Panc1 (cell line): ENCODE measurements at places on chromosomes 11 and 22. TPM values are rescaled to one million over a fixed set of nuclear protein-coding genes. Genes with fewer than 3 reads are reported as not detected.

DNA sequence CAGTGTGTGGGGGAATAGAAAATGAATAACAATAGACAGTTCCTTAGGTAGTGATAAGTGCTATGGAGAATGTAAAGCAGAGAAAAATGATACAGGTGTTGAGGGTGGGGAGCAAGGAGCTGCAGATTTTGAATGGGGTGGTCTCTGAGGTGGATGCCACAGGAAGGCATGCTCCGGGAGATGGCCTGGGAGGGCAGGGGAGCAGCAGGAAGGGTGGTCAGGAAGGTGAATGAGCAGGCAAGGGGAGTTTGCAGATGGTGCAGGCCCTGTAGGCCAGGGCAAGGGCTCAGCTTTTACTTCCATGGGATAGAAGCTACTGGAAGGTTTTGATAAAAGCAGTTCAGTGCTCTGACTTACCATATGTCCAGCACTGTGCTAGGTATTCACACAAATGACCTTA, 44.8 kb downstream of the FDX1 start:
- DNase-seq, result no peak

DNA sequence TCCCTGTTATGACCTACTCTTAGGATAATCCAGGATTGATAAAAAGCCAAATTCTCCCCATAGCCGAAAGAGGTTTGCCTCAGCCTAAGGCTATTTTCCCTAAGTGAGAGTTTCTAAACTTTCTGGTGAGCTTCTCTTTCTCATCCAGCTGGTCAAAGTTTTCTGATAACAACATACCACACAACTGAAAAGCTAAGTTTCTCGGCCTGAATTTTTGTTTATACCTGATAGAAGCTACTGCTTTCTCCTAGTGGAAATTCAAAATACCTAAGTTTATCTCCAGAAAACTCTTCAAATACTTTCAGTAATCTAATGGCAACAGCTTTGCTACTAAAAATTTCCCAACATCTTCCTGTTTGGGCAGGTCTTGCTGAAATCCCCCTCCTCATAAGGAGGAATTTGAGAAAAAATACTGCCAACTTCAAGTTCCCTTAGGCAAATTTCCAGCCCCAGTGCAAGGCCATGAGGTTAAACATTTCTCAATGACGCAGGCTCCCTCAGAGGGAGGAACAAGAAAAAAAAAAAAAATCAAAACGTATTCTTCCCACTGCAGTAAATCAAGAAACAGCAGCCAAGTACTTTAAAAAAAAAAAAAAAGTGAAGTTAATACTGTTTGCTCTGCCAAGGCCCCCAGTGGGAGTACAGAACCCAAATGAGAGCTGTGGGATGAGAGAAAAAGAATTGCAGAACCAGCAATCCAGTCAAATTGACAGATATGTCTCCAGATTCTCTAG, 127.0 kb downstream of the MRTFA start:
- DNase-seq, result no peak

GRCh38 chr11:13003736-13004493, 5.2 kb upstream of the RASSF10 start:
- no peak for DNase-seq

DNA sequence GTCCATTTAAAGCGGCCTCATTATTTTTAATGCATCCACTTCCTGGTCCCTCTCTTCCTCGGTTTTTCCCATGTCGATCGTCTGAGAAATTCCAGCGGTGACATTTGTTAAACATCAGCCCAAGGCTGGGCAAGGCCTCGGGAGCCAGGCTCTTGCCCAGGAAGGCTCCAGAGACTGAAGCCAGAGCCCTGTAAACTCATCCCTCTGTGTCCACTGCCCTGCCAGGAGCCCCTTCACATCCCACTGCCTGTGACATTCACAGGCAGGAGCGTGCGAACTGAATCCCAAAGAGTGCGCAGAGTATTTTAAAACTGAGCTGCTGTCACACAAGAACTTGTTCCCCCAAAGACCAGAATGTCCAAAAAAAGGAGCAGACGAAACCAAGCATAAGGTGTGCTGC, 56.5 kb upstream of the ANO1 start:
- DNase-seq, result no peak

DNA sequence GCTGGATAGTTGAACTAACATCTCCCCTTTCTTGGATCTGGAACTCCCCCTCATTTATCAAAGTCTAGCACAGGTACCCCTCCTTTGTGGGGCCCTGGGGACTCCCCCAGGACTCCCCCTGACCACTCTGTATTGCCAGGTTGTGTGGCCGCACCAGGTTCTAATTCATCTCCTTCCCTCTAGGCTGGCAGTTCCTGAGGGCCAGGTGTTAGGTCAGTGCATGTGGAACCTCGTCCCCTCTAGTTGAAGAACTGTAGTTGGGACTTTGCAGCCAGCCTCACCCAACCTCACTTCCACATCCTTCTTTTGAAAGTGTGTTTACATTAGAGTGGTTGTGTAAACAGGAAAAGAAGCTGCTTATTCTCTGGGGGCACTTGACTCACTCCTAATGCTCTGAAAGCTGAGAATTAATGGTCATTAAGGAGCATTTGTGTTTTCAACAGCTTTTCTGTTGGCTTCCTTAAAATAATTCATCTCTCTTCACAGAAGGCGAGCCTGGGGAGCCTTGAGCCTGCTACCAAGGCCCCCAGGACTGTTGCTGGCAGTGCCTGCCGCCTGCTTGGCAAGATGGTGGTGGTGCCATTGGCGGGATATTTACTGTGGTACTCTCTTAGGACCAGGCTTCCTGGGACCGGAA, 11.8 kb downstream of the UPB1 start:
- DNase-seq, result no peak

DNA sequence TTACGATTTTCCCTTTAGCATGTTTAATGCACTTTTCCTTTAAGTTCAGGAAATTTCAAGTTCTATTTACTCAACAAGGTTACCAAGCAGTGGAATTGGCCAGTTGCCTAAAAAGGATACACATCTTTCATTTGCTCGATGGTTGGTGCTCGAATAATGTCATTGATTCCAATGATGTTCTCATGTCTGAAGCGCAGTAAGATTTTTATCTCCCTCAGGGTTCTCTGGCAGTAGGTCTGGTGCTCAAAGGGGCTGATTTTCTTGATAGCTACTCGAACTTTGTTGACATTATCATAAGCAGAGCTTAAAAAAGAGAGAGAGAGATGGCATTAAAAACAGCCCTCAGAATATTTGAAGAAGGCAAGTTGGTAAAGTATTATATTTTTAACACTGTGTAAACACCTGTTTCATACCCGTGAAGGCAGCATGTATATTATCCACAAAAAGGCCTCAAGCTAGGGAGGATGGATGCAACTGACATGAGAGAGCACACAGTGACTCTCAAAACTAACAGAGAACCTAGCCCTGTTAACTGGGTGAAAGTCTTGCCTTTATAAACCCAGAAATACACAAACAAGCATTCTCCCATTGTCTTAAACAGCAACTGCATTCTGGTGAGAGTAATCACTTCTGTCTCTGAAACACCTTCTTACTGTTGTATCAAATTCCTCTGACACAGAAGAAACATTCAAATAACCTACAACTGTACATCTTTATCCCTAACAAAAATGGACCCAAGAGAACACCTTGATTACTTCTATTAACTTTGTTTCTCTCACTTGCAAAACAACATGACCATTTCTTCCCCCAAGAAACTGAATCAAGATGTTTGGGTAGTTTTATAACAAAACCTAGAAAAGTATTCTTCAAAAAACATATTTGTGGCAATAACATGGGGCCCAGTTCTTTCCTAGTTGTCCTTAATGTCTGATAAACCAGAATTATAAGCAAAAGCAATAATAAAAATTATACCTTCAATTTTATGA, 59.6 kb downstream of the MAPK1 start:
- no peak for DNase-seq

GRCh38 chr11:72681226-72682153, 7.3 kb upstream of the PDE2A start:
- no peak for DNase-seq

DNA sequence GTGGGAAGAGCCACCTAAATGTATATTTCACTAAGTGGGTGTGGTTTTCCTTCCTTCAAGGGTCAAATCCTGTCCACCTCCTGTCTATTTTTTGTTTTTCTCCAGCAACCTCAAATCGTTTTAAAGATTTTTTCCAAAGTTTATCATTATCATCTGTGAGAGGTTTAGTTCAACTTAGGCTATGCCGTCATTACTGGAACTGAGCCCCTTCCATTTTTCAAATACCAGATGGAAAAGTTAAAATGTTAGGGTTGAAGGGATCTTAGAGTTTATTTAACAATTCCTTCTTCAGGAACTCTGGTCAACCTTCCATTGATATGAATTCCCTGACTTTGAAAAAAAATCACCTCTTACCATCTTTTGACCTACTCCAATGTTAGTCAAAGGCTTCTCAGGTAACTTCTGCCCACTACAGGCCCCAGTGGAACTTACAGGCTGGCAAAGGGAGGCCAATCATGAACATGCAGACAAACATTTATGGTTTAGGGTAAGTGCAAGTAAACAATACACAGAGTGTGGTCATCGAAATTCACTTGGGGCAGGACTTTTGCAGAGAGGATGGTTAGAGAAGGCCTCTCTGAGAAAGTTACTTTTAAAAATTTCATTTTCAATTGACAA, 45.2 kb downstream of the SYN3 start:
- DNase-seq, result no peak

GRCh38 chr22:36141481-36141880, 19.1 kb downstream of the APOL3 start:
- no peak for DNase-seq

DNA sequence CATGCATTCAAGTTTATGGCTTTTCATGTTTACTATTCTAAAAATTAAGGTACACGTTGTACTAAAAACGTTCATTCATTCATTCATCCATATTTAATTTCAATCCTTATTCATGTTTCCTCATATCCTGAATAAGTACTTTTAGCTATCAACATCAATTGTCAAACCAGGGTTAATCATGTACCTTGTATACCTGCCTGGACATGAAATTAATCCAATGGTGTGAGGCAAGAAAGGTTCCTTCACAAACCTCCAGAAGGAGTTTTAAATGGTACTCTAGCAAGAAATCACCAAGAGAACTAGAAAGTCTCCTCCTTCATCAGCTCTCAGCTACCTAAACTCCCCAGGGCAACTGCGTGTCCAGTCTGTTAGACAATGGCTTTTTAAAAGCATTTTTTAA, 33.4 kb downstream of the TMEM123 start:
- DNase-seq, result no peak

DNA sequence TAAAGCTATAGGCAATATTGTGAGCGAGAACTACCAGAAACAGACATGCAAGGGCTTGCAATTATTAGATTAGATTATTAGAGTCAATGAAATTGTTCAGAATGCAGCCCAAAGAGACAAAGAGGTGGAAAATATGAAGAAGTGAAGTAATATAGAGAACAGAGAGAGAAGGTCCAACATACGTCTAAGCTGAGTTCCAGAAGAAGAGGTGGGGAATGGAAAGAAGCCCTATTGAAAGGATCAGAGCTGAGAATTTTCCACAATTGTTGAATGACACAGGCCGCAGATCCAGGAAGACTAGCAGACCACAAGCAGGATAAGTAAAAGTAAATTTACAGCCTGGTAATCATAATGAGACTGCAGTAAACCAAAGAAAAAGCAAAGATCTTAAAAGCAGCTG, 93.2 kb downstream of the EXT2 start:
- DNase-seq, result no peak

DNA sequence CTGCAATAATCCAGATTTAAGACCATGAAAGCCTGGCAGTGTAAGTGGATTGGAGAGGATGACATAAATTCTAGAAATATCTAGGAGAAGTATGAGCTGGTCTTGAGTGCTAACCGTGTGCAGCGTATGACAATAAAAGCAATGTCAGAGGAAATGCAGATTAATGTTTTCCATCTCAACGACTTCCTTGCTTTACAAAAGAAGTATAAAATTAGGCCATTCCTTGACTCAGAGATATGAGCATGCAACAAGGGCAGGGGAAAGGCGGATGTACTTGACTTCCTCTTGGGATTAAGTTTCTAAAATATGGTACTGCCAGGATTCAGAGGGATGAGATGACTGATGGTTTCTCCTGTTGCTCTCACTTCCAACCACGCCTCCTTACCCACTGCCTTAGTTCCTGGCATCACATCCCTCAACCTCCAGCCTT, 32.3 kb downstream of the ADAMTS15 start:
- DNase-seq, result no peak

DNA sequence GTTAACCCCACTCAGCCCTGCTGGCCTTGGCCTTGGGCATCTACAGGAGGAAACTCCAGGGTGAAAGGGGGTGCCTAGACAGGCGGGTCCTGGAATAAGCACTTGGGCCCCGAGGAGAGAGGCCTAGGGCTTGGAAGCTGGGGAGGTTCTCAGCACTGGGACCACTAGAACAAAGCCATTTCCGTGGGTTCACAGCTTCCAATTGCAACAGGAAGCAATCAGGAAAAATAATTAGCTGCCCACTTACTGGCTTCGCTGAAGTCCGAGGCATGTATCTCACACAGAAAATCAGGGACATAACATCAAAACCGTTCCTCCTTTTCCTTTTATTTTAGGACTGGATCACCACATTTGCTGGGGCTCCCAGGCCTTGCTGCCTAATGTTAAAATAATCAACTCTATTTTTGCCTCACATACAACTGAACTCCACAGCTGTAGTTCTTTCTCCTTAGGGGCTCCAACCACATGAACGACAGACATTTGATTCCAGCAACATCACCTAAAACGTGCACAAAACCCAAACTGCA, 161.1 kb upstream of the GRK3 start:
- no peak for DNase-seq

DNA sequence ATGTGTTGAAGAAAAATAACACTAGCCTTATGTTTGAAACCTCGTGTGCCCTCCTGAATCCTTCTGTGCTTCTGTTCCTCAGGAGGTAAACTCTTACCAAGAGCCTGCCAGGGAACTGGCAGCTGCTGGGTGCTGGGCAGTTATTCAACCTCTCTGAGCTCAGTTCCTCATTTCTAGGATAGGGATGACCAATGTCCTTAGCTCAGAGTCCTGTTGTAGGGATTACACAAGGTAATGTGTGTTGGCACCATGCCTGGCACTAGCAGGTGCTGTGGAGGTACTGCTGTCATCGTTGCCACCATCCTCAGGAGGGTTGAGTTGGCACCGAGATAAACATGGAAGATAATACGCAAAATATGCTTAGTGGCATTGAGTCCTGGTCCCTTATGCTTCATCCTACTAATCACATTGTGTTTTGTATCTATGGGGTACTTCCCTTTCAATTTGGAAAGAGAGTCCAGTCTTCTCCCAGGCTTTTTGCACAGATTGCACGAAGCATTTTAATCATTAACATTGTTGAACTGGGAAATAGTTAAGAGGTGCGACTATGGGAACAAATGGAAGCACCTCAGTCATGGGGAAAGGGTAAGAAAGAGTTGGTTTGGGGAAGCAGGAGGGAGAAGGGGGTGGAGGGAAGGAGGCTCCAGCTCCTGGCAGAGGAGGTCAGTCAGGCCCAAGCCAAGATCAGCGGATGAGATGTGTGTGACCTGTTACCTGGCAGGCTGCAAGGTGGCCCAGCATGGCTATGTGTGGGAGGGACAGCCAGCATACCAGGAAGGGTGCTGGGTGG, 56.7 kb downstream of the CABIN1 start:
- no peak for DNase-seq

GRCh38 chr11:72738199-72739141, 13.7 kb downstream of the ARAP1 start:
- no peak for DNase-seq

- DNase-seq, result no peak
Measured at GRCh38 chr11:109421981-109422869, at the start of gene C11orf87. Gene C11orf87, plus strand, starts transcription at chr11:109422190. Its CDS starts 1,444 bp downstream, at chr11:109423634.

Gene THAP7
- 23.5 TPM for total RNA-seq

Gene EXT2
- total RNA-seq, result 57.5 TPM
